ENCODE measurements at places on chromosomes 6 and 20.

GRCh38 chr6:107870381-107870780 is 46.3 kb upstream of the SCML4 start:
- peak; percentile 63 for DNase-seq

DNA sequence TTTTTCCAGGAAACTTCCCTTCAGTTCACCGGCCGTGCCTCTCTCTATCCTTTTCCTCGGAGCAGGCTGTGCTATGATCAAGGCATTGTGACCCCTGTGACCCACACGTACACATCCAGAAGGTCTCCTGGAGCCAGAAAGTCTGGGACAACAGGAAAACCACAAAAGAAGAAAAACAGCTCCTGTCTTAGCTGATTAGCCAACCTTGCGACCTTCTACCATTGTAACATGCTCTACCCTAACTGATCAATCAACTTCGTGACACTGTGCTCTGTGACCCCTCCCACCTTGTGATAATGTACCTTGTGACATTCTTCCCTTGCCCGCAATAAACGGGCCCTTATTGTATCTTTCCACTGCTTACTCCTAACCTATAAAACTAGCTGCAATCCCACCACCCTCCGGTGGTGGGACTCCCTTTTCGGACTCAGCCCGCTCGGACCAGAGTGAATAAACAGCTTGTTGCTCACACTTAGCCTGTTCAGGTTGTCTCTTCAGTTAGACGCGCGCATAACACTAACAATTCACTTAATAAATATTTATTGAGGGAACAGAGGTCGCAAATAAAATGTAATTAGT is 24.2 kb downstream of the ZNF311 start:
- peak; percentile 79 for DNase-seq

GRCh38 chr6:1702580-1703051 is 92.9 kb downstream of the FOXC1 start:
- DNase-seq, result no peak

- DNase-seq, result no peak
Measured at GRCh38 chr20:25206548-25206947, 11.0 kb downstream of the ENTPD6 start.

GRCh38 chr6:78347191-78347916 is 520.0 kb upstream of the IRAK1BP1 start:
- DNase-seq, result no peak

- DNase-seq, result no peak
Measured at GRCh38 chr6:123064038-123064437, 68.0 kb downstream of the CLVS2 start.

DNA sequence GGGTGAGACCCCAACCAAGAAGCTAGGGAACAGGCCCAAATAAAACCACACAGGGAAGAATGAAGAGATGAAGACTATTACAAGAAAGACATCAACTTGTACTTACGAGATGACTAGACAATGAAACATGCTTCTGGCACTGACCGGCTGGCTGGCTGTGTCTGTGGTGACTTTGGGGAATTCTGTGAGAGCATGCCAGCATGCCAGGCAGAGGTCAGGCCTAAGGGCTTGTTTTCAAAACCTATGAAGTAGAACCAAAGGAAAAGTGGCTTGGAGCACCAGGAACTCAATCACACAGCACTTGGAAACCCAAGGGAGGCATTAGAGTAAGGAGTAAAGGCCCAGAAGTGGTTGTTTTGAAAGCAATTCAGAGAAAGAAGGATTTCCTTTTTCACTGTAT is 28.4 kb upstream of the GSTA3 start:
- peak; percentile 9 for DNase-seq

DNA sequence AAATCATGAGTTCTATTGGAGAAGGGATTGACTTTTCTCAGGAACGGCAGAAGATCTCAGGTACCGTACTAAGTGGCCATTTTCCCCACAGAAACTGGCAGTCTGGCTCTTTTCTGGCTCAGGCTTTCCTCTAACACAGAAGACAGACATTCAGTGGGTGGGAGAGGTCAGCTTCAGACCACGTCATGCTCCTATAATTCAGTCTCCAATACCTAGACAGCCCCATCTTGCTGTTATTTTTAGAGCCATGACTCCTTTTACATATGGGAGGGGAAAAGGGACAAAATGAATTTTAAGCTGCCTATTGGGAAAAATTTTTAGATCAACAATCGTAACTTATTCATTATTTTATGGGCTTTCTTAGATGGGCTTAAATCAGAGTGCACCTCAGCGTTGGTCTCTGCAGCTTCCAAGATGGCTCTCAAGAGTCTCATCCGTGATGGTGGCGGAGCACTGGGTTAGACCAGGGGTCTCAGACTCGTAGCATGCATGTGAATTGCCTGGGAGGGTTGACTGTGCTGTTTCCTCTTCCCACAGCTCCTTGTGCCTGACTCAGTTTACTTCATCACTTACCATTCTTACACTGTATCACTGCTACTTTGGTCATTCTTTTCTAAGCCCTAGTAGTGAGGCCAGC is 86.9 kb downstream of the TCP11 start:
- DNase-seq, result no peak

DNA sequence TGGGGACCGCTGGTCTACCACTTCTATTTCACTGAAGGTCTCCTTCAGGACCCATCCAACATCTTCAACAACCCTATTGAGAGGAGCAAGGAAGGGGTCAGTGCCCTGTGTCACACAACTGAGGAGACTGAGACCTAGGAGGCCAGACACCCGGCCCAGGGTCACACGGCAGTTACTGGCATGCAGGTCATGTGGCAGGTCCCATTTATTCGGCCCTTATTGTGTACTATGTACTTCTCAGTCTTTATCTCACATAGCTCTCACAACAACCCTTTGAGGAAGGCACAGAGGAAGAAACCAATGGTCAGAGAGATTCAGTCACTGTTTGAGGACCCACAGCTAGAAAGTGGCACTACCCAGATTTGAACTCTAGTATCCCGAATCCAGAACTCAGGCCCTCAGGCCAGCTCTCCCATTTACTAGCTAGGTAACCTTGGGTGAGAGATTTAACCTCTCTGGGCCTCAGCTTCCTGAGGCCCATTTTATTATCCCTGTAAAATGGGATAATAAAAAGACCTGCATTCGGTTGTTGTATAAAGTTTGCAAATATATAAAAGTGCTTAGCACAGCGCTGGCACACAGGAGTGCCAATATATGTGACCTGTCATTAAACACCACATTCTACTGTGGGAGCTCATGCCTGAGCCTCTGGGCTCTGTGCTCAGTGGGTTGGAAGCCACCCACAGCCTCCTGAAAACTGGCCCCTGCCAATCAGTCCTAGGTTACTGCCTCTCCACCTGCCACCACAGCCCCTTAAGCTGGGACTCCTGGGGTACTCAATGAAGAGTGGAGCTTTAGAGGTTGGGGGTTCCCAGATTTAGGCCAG is 15.8 kb downstream of the TFEB start:
- DNase-seq, result no peak

DNA sequence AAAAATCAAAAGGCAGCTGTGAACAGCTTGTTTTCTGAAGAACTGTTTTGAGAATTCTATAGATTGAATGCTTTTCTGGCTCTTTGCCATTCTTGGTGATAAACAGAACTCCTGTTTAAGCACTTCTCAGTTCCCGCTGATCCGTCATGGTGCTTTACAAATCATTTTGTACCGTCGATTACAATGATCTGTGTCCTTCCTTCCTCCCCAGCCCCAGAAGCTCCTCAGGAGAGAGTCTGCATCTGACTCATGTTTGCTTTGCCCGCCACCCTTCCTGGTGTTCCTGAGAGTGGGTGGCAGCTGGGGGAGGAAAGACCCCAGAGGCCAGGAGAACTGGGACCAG is 538.6 kb upstream of the MARCKS start:
- DNase-seq, result no peak

DNA sequence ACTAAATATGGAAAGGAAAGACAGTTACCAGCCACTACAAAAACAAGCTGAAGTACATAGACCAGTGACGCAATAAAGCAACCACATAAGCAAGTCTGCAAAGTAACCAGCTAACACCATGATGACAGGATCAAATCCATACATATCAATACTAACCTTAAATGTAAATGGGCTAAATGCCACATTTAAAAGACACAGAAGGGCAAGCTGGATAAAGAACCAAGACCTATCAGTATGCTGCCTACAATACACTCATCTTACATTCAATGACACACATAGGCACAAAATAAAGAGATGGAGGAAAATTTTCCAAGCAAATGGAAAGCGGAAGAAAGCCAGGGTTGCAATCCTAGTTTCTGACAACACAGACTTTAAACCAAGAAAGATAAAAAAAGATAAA is 24.1 kb downstream of the HLA-C start:
- no peak for DNase-seq

GRCh38 chr6:31441365-31442267 is 38.2 kb downstream of the MICA start:
- DNase-seq, result peak; percentile 65

GRCh38 chr20:8019246-8019997 is at the start of gene TMX4:
Gene TMX4 (minus strand): TSS chr20:8019761. CDS start chr20:8019613, 148 bp downstream.
- DNase-seq, result peak; percentile 97

DNA sequence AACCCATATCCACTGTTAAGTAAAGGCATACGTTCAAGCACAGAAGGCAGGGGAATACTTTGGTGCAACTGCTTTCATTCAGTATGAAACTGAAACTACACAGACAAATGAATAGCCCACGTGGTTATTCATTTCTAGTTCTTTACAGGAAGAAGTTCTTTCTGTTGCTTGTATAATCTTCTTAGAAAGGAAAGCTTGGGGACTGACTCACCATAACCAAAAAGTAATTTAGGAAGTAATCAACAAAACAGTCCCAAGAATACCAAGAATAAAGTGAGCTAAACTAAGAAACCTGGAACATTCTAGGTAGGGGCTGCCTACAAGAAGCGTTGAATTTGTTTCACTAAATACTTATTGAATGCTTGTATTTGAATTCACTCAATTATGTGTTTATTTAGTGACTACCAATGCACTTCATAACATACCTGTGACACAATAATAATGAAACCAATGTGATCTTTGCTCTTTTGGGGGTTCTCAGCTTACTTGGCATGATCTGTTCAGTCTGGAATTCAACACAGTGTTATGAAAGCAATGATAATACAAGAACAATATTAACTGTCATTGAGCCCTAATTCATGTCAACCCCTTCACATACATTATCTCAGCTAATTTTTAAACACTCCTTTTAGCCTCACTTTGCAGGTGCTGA is 25.1 kb upstream of the KIAA0408 start:
- DNase-seq, result peak; percentile 82

DNA sequence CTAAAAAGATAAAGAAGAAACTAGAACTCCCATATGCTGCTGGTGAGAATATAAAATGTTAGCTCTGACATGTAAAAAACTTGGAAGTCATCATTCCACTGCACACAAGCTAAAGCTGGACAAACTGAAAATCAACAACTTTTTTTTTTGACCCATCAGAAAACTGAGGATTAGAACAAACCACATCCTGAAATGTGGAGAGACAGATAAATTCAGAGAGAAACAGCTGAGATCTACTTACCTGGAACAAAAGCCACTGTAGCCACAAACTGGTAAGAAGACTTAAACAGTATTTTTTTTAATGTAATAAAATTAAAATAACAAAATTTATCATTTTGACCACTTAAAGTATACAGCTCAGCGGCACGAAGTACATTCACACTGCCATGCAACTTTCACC is 408.5 kb upstream of the RGS17 start:
- DNase-seq, result no peak

- peak; percentile 5 for DNase-seq
Measured at GRCh38 chr20:14069796-14070195, 74.5 kb downstream of the MACROD2 start.

DNA sequence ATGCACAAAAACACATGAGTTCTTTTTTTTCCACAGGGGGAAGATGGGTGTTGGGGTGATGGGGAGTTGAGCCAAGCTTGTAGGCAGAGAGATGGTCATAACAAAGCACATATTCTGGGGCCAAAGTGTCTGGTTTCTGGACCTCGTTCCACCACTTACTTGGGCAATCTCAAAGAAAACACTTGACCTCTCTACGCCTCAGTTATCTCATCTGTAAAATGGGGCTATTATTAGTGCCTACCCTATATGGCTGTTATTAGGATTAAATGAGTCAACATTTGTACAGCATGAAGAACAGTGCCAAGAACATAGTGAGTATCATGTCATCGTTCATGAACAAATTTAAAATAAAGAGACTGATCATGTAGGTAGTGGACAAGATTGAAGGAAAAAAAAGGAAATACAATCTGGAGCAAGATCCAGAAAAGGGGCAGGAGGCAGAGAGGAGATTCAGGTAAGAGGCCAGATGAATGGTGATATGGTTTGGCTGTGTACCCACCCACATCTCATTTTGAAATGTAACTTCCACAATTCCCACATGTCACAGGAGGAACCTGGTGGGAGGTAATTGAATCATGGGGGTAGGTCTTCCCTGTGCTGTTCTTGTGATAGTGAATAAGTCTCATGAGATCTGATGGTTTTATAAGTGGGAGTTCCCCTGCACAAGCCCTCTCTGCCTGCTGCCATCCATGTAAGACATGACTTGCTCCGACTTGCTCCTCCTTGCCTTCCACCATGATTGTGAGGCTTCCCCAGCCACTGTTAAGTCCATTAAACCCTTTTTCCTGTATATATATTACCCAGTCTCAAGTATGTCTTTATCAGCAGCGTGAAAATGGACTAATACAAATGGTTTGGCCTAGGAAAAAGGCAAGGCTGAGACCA is 14.2 kb downstream of the EEF1E1 start:
- DNase-seq, result no peak

DNA sequence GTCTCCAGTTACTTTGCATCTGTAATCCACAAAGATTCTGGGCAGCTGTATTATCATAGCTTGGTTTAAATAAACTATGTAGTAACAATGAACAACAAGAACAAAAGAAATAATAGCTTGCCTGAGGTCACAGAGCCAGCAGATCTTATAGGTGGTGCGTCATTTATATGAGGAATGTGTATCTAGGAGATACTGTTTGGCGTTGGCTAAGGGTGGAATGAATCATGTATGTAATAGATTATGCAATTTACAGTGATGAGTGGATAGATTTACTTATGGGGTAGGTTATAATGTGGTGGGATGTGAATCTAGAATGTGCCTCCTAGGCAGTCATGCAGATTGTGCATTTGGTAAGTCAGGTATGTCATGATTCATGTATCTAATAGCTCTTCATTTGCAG is 42.8 kb downstream of the HNF4A start:
- peak; percentile 88 for DNase-seq

DNA sequence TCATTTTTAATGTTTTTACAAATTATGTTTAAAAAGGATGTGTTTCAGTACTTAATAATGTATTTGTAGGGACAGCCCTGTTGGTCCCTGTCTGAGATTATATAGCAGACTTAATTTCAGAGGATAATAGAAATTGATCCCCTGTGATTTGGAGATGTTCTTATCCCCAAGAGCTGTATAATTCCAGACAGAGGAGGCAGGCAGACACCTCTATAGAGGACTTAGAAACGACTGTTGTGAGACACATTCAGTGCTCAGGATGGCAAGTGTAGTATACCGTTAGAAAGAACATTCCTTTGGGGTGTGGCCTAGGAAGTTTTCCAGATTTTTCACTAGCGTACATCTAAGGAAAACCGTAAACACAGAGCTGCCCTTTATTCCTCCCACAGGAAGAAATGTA is 117.8 kb downstream of the MAP3K4 start:
- DNase-seq, result no peak

GRCh38 chr6:37776566-37776965 is 43.0 kb upstream of the ZFAND3 start:
- DNase-seq, result no peak

- no peak for DNase-seq
Measured at GRCh38 chr6:160192840-160193239, 65.8 kb downstream of the SLC22A2 start.

GRCh38 chr6:161057103-161058091 is 65.8 kb downstream of the MAP3K4 start:
- no peak for DNase-seq

Data from HCEC 1CT (cell line).